ENCODE measurements at places on chromosomes 2 and 18.

GRCh38 chr2:74137651-74138599 is 9.8 kb downstream of the BOLA3 start:
- DNase-seq: no peak

DNA sequence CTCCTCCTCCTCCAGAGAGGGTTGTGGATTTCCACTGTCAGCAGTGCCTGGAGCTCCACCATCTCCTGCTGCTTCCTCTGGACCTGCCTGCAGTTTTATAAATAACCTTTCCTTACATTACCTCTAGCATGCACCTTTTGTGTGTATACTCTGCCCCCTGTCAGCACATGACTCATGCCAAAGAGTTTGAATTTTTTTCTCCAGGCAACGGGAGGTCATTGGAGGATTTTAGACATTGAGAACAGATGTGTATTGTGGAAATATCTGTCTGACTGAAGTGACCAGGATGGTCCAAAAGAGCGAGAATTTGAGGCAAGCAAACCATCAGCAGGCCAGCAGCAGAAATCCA is 31.7 kb downstream of the IL37 start:
- no peak for DNase-seq

- no peak for DNase-seq
These were observed 138.4 kb downstream of the EIPR1 start for GRCh38 chr2:3238951-3239841.

DNA sequence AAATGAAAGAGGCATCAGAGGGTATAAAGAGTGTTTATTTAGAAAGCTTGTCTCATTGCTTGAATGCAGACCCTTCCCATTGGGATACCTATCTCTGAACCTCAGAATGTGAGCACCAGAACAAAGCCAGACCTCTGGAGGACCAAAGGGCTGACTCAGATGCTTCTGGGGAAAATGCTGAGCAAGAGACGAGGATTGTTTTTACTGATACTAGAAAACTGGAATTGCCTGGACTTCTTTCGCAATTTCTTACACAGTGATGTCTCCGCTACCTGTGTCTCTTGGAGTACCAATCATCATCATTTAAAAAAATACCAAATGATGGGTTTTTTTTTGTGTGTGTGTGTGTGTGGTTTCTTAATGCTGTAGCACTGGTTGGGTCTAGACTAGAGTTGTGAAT is 55.6 kb upstream of the CCDC85A start:
- DNase-seq: no peak

DNA sequence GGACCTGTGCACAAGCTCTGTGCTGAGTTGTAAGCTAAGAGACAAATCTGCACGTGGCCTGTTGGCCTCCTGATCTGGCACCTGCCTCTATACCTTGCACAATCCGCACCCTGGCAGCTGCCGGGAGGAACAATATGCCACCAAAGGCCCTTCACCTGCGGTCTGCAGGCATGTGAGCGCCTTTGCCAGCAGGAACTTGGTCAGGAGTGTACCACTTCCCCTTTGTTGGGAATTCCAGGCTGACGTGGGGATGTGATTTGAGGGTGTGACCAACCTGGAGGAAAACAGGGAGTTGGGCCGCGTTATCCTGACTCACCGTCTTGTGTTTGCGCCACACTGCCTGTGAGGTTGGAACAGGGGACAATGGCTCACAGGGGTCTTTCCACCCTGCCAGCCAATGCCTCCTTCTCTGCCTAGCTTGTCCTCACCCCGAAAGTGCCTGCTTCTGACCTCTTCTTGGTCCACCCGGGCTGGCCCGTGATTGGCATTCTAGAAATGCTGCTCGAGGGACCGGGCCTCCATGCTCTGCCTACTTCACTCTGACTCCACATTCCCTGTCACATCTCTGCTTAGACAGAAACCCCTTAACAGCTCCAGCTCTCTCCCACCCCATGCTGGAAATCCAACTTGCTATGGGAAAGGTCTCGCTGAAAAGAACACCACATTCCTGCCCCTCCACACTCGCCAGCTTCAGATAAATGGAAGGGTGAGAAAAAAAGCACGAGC is 67.1 kb upstream of the MAP4K4 start:
- no peak for DNase-seq

DNA sequence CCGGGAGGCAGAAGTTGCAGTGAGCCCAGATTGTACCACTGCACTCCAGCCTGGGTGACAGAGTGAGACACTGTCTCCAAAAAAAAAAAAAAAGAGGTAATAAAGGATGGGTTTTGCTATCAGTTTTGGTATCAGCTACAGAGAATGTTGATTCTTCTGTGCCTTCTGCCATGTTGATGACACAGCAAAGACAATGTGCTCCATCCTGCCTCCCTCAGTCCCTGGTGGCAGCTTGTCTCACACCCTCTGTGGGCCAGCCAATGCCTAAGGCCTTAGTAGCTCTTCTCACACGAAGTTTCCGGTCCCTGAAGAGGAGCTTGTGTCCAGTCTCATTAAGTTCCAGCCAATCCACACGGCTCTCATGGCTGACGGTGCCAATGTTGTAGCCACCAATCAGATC is 17.6 kb downstream of the IFT172 start:
- DNase-seq: no peak

Data from epithelial cell of proximal tubule (primary cell).